GM06990 (cell line): ENCODE measurements at places on chromosomes 1 and 21.

DNA sequence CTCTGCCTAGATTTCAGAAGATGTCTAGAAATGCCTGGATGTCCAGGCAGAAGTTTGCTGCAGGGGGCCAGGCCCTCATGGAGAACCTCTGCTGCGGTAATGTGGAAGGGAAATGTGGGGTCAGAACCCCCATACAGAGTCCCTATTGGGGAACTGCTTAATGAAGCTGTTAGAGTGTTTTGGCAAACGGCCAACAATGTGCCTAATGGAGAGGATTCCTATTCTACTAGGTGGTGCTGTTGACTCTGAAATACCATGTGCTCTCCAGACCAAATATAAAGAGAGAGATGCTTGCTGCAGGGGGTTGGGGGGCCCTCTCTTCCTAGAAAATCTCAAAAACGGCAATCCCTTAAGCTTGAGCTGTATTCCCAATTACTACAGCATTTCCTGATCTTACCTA lies 57.1 kb upstream of the DR1 start:
- DNase-seq = no peak

GRCh38 chr1:3544040-3544977 lies 67.0 kb downstream of the MEGF6 start:
- DNase-seq = no peak

- DNase-seq = no peak
These were observed 72.6 kb upstream of the USP24 start for GRCh38 chr1:55287723-55288122.

DNA sequence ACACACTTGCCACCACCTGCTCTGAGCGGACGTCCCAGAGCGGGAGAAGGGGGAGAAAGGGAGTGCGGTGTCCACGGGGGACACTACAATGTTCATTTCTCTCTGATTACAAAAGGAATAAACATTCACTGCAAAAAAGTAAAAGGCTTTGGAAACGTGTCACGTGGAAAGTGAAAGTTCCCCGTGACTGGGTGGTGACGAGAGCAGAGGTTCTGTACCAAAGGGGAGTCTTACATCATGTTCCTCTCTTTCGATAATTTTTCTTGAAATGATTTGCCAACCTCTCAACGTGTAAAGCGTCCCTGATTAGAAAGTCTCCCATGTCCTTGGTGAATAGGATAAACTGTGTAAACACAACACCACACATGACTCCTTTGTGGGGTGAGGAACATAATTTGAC lies 22.0 kb upstream of the PRDM15 start:
- no peak for DNase-seq

GRCh38 chr1:33396188-33397124 lies 34.4 kb downstream of the PHC2 start:
- DNase-seq = no peak

GRCh38 chr1:2481885-2482284 lies 5.8 kb downstream of the PLCH2 start:
- no peak for DNase-seq

GRCh38 chr1:224959115-224959514 lies 29.6 kb downstream of the DNAH14 start:
- no peak for DNase-seq

GRCh38 chr1:204319462-204319861 lies 40.3 kb downstream of the PLEKHA6 start:
- DNase-seq = no peak

DNA sequence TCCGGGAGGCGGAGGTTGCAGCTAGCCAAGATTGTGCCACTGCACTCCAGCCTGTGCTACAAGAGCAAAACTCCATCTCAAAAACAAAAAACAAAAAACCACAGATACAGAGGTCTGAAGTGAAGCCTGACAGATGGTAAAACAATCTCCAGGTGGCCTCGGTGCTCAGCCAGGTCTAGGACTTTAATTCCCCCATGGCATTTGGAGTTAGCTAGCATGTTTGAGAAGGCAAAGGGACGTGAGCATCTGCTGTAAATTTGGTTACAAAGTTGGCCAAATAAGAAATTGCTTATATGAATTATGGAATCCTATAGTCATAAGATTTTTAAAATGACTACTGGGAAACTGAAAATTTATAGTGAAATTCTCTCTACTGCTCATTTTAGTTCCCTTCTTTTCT lies 98.3 kb upstream of the FMN2 start:
- DNase-seq = no peak

- DNase-seq = peak; percentile 61
These were observed 51.4 kb downstream of the RHBG start for GRCh38 chr1:156420205-156421061.

DNA sequence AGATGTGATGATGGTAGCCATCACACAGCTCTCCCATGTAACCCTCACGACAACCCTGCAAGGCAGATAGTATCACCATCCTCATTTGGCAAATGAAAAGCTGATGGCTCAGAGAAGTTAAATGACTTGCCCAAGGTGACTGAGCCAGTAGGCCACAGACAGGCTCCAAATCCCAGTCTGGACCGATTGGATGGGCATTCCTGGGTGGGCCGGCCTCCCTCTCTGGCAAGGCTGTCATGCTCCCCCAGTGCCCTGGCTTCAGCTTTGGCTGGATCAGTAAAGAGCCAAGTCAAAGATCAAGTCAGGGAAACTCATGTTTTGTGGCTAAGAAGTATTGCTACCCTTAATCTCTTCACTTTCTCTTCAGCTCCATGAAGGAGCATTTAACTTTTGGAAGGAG lies 41.2 kb downstream of the CDCP2 start:
- DNase-seq = no peak

DNA sequence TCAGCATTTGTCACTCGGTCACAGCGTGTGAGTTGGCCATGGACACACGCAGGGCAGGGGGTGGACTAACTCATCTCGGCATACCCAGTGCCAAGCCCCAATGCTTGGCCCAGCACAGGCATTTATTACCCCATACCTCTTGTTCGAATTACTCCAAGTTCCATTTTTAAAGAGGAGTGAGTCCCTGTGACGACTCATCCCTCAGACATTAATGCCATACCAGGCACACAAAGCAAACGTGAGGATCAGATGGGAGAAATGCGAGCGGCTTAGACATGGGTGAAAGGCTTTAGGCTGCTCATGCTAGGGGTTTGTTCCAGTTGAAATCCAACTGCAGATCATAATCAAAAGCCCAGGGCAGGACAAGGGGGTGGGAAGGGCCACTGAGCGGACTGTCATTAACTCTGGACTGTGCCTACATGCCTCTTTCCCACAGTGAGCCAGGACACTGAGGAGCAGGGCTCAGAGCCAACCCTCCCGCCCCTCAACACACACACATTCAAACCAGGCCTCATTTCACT lies 118.5 kb upstream of the NGF start:
- no peak for DNase-seq

- DNase-seq = no peak
These were observed 2.9 kb downstream of the CACHD1 start for GRCh38 chr1:64472805-64473204.

DNA sequence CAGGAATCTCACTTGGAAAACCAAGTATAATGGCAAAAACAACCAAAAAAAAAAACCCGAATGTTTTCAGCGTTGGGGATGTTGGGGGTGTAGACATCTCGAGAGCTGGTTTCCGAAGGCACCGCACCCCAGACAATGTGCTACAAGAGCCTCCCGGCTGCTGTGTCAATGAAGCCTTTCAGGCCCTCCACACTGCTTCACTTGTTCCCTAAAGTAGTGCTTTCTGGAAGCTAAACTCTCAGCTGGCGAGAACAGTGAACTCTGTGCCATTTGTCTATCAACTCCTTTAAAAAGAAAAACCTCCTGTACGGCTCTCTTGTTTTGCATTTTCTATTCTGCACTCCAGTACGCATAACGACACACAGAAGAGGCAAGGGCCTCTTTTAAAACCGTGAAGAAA lies 32.5 kb downstream of the PLEKHO1 start:
- no peak for DNase-seq

DNA sequence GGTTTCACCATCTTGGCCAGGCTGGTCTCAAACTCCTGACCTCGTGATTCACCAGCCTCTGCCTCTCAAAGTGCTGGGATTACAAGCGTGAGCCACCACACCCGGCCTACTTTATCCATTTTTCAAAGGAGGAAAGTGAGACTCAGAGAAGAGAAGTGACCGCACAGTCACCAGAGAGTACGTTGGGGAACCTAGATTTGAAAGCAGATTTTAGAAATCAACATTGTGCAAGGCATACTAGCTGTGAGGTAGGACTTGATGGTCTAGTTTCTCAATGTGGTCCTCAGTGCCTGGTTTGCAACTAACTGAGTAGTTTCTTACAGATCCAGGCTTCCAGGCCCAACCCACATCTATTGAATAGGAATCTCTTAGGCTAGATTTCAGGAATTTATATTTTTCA lies 1.7 kb upstream of the PRCC start:
- DNase-seq = no peak

- DNase-seq = no peak
These were observed 32.1 kb upstream of the ACTRT2 start for GRCh38 chr1:2989185-2989584.
